ENCODE measurements at places on chromosomes 6 and 20.

DNA sequence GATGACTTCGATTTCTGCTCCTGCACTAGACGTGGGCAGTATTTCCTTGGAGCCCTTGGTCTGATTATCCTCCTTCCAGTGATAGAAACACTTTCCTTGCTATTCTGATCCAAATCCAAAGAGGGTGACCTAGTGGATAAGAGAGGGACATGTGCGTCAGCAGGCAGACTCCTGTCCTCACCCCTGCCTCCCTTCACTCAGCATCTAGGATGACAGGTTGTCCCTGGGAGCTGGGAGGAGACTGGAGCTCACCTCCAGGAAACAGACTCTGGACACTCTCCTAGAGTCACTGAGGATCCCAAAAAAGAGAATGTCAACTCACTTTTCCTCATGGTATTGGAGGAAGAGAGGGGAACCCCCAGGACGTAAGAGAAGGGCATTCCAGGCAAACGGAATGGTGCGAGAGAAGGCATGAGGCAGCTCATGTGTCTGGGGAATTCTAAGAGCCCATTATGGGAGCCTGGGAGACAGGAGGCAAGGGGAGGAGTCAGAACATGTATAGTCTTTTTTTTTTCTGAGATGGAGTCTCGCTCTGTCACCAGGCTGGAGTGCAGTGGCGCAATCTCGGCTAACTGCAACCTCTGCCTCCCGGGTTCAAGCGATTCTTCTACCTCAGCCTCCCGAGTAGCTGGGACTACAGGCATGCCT, 2.2 kb downstream of the C20orf173 start:
- DNase-seq = no peak

GRCh38 chr6:38155621-38156204, 336.2 kb downstream of the ZFAND3 start:
- no peak for DNase-seq

DNA sequence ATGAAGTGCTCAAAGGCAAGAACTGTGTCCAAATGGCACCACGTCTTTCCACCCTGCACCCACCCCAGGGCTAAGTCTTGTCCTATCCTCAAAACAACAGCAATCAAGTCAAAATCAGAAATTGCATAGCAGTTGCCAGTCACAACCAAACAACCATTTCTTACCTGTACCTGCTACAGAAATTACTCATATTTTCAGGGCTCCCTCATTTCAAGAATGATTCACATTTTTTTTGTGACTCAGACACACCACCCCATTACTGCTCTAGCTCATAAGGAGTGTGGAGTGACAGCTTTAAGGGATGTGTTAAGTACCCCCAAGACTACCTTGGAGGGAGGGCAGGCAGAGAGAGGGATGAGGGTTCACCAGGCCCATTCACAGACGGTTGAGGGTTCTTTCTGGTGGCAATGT, 111.7 kb downstream of the TRERF1 start:
- DNase-seq = no peak

GRCh38 chr6:157148391-157149323, 174.7 kb downstream of the TMEM242 start:
- DNase-seq = no peak

DNA sequence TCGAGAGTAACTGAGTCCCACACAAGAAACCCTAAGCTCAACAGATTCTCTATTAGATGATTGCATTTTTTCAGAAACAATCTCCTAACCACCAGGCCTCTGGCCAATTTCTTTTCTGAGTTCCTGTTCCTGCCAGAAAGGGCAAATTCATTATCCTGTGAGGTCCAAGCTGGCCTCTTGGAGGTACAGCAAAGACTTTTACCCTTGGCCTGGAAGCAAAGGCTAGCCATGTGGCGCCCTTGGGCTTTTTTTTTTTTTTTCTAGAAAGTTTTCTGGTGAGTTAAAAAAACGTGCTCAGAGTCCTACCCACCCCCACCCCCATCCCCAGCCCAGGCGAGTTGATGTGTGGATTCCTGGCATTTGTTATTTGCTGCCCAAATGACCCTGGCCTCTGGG, 59.0 kb upstream of the EEF1A1 start:
- DNase-seq = no peak

DNA sequence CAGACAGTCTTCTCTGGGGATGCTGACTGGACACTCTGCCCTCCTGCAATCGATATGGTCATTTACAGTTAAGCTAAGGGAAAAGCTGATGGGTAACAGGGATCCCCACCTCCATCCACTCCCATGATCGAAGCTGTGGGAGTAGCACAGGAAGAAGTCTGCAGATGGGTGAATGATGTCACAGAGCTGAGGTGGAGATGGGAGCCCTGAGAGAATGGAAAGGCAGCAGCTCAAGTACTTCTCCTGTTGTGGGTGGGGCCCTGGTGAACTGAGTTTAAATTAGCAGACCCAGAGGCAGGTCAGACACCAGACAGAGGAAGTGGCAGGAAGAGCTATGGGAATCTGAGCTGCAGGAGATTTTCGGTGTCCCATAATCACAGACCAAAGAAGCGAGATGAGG, 29.0 kb downstream of the HDGFL1 start:
- no peak for DNase-seq

GRCh38 chr20:13401596-13401995, 180.5 kb downstream of the ISM1 start:
- DNase-seq = no peak
